ENCODE measurements at places on chromosomes 7 and 10.
A peak's percentile ranks its signal among the peaks of the same experiment; 100 is the strongest.

DNA sequence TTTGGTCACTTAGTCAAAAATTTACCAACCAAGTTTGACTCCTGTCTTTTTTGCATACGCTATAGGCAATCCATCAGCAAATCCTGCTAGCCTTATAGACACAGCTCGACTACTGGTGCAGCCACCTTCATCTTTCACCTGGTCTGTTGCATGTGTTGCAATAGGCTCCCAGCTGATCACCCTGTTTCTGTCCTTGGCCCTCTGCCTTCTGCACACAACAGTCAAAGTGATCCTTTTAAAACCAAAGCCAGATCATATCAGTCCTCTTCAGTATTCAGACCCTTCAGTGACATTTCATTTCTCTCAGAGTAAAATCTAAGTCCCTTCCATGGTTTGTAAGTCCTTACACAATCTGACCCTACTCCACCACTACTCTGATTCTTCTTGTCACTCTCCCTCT is 10.9 kb upstream of the CDK6 start:
- no peak for DNase-seq

DNA sequence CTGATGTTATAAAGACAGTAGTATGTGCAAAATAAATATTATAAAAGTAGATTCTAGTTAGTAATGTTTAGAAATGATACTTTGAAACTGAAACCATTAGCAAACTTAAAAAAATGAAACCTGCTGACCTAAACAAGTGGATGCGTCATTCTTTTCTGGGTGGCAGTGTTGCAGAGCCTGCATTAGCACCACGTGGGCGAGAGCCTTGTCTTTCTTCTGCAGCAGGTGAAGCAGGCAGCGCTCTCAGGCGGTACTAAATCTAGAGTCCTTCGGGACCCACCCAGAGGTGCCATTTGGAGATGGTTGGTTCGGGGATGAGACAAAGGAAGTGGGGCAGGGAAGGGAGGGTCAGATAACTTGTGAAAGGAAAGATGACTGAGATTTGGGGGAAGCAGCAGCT is 759.1 kb upstream of the IGFBP3 start:
- no peak for DNase-seq

GRCh38 chr7:82609746-82610145 is 166.2 kb upstream of the CACNA2D1 start:
- peak; percentile 30 for DNase-seq

DNA sequence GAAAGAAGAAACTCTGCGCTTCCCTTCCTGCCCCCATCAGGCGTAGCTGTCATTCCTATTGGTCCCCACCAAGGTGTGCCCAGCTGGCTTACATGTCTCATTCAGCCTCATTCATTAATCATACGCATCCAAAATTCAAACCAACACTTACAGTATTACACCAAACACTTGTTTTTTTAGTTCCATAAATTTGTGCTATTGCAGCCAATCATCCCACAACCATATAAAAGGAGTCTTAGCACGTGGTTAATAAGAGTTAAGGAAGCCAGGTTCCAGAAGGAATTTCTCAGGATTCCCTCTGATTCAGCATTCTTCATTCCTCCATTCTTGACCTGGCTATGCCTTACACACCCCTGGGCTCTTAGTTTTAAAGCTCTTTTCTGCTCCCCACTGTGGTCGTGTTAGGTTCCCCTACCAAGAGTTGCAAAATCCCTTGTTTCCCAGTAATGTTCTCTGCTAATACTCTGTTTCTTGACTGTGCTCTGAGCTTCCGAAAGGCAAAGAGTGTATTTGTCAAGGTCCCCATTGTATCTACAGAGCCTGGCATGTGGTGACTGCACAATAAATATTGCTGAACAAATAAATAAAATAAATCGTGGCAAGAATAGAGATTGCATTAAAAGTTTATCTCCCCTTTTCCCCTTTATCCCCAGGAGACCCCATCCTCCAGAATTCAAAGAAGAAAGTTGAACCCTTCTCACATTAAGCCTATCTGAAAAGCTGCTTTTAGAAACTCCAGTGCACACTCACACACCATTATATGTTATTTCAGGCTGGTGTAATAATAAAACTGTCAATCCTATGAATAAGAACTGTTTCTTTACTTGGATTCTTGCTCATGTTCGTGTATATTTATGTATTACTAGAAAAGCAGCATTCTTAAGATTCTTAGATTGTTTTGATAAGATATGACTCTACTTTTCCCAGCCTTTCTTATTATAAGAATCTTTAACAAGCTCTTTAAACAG is 514.4 kb downstream of the INHBA start:
- DNase-seq, result peak; percentile 74

GRCh38 chr7:44625526-44626471 is 19.4 kb downstream of the OGDH start:
- DNase-seq, result no peak

DNA sequence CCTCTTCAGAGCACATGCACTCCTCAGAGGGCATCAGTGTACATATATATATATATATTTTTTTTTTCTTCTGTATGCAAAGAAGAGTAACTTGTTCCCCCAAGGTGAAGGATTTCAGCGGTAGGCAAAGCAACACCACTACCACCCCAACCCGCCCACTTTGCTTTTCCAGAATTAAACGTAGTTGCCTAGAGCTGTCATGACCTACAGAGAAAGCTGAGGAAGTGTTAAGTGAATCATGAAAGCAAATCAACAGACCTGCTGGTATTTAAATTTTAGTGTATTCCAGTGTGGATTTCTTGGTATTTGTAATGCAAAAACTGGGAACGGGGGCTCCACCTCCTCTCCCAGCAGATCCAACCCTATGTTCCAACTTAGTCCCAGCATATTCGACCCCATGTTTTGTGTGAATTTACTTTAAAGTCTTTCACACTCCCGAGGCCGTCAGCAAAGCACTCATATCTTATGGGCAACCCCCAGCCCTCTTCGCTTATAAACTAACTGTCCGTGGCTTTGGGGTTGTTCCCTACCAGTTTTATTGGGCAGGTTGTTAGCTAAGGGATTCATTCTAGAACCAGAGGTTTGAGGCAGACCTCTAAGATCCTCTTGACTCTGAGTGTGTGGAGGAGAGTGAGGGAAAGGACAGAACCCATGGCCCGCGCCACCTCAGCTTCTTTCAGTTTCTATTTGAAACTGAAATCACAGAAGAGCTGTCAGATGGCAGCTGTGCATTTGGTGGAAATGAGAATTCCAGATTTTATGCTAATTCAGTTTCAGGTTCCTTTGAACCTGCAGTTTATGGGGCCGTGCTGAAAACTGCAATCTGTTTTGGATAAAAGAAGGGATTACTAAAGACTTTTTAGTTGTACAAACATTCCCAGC is 450.2 kb upstream of the GALNT17 start:
- DNase-seq, result no peak

- no peak for DNase-seq
These were observed 64.9 kb downstream of the PRKG1 start for GRCh38 chr10:51139176-51139575.

- DNase-seq, result peak; percentile 25
These were observed 916 bp upstream of the EEPD1 start for GRCh38 chr7:36151921-36152755.

DNA sequence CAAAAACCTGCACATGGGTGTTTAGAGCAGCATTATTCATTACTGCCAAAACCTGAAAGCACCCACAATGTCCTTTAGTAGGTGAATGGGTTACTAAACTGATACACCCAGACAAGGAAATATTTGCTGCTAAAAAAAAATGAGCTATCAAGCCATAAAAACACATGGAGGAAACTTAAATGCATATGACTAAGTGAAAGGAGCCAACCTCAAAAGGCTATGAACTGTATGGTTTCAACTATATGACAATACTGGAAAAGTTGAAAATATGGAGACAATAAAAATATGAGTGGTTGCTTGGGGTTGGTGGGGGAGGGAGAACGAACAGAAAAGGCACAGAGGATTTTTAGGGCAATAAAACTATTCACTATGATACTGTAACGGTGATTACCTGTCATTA is 291.0 kb downstream of the TNS3 start:
- DNase-seq, result no peak

- DNase-seq, result peak; percentile 34
These were observed 95.0 kb downstream of the CNOT4 start for GRCh38 chr7:135414850-135415439.

GRCh38 chr7:13061115-13061514 is 373.7 kb downstream of the ARL4A start:
- no peak for DNase-seq

DNA sequence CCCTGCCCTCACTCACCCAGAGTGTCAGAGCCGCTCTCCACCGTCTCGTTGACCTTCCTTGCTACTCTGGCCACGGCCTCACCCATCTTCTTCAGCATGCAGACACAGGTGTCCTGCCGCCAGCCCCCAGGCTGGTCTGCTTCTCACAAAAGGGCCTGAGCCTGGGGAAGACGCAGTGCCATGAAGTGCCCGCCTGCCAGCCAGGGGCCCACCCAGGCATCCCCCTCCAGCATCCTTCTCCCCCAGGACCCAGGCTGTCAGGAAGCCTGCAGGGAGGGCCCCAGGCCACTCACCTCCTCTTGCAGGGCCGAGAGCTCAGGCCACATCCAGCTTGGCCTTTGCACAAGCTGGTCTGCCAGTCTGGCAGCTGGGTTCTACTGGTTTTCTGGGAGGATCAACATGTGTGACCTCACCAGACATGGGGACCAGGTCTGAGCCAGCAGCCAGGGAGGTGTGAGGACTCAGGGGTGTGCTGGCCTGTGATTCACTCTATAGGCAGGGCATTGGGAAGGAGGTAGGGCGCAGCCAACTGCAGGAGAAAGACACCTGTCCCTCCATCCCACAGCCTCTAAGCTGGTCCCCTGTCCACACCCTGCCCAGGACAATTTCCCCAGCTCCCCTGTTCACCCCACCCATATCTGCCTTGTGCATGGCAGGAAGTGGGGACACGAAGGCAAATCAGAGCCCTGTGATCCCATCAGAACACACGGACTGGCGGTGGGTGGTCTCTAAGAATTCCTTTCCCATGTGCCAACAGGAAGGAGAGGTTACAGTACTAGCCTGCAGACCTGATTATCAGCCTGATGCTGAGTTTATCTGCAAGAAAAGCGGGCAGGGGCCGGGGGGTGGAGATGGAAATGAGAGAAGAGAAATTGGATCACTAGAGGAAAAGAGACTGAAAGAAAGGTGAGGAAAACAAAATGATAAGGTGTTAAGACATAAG is 5.7 kb downstream of the LRRC20 start:
- no peak for DNase-seq

DNA sequence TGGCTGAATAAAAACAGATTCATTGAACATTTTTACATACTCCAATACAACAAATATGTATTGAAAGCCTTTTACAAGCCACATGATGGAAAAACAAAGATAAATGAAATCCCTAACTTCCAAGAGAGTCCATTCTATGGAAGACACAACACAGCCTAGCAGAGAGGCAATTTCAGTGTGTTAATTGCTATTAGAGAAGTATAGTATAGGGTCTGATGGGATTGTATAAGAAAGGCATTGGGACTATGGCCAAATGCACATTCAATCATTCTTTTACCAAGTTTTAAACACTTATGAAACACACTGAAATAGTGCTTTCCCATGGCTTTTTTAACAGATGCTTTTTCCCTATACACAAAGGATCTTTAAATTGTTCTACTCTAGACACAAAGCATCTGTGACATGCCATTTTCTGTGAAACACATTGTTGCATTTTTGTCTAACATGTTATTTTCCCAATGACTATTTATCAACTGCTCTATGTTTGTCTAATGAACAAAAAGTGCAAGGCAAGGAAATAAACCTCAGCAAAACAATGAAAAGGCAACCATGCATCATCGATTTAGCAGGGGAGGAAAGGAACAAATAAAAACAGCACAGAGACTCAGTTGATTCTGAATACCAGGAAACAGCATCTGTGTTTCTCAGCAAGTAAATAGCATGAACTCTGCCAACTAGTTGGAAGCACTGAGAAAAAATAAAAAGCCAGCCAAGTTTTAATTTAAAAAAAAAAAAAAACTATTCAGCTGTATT is 42.4 kb upstream of the PHYHIPL start:
- DNase-seq, result no peak

- no peak for DNase-seq
These were observed 120.4 kb upstream of the TARP start for GRCh38 chr7:38393874-38394273.

DNA sequence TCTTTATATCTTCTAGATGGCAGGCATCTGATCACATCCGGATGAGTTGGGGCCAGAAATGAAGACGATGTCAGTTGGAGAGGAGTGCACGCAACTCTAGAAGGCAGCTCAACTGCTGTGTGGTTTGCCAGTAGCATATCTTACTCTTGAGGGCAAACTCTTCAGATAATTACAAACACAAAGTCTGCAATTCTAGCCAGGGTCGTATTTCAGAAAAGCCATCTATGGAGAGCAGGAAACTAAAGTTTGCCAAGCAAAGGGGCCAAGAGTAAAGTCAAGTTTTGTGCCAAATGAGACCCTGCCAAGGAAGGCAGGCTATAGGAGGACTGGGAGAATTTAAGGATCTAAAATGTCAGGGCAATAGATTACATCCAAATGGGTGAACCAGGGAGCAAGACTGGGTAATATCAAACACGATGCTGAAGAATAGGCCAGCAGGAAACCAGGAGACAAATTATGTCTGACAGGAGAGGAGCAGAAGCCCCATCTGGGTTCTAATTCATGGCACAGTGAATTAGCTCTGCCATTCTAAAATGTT is 312.5 kb upstream of the SEMA3C start:
- DNase-seq, result no peak

DNA sequence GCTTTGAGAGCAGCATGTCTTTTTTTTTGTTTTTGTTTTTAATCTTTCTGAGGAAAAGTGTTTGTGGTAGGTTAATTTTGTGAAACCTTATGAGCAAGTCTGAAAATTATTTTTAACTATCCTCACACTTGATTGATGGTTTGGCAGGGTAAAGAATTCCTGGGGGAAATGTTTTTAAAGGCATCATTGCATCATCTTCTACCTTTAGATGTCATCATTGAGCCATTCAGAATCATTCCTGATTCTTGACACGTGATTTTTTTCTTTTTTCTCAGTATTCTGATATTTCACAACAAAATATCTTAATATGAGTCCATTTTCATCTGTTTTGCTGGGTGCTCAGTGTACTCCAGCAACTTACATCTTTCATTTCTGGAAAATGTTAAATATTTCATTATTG is 28.3 kb downstream of the PALS2 start:
- DNase-seq, result no peak

DNA sequence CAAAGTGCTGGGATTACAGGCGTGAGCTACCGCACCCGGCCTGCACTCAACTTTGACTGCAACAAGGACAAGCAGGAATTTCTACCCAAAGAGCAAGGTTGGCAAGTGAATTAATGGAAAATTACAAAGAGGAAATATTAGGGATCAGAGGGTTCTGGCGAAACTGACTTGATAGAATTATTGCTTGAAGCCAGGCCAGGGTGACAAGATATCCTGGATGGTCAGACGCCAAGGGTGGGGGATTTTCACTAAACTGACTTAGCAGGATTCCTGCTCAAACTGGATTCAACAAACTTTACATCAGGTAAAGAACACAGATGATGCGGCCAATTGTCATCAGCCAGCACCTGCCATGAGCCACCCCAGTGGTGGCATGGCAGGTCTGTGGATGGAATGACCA is 603.6 kb upstream of the MGMT start:
- no peak for DNase-seq

GRCh38 chr7:130593033-130593432 is 75.5 kb downstream of the COPG2 start:
- no peak for DNase-seq

GRCh38 chr7:105298439-105298894 is 90.3 kb downstream of the SRPK2 start:
- DNase-seq, result no peak

GRCh38 chr7:108455998-108456677 is at the start of gene NRCAM:
Gene NRCAM (minus strand): TSS chr7:108456436. CDS start chr7:108240064, 216,372 bp downstream.
- peak; percentile 59 for DNase-seq

- peak; percentile 94 for DNase-seq
These were observed at the start of gene IGF2BP3 for GRCh38 chr7:23470330-23471105. Gene IGF2BP3 (minus strand): TSS chr7:23470491. CDS start chr7:23470110, 381 bp downstream.

GRCh38 chr7:28800150-28800549 is 158.0 kb downstream of the TRIL start:
- DNase-seq, result no peak

Data from adipocyte (in vitro differentiated cells).